T47D (cell line): ENCODE measurements at places on chromosomes 16 and 17.

DNA sequence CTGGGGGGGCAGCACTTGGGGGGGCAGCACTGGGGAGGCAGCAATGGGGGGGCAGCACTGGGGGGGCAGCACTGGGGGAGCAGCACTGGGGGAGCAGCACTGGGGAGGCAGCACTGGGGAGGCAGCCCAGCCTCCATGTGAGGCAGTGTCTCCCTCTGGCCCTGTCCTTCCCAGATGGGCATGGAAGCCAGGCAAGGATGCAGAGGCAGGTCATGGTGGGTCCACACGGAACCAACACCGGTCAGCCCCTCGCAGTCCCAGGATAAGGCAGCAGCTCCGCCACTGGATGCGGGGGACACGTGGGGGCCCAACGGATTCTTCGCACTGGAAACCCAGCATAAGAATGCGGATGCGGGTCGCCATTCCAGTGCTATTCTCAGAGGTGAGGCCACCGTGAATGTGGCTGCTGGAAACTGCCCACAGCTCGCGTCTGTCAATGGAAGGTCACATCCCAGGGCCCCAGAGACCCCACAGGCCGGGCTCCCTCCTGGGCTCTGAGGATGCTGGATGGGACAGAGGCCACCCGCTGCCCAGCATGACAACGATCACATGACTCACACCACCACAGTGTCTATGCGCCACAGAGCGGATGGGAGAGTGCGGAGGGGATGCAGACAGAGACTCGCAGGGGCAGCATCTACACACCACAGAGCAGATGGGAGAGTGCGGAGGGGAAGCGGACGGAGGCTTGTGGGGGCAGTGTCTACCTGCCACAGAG, 59.0 kb downstream of the LMF1 start:
- no peak for DNase-seq

- no peak for DNase-seq
Observed at GRCh38 chr16:85329059-85329812, 217.0 kb upstream of the CIBAR2 start.

DNA sequence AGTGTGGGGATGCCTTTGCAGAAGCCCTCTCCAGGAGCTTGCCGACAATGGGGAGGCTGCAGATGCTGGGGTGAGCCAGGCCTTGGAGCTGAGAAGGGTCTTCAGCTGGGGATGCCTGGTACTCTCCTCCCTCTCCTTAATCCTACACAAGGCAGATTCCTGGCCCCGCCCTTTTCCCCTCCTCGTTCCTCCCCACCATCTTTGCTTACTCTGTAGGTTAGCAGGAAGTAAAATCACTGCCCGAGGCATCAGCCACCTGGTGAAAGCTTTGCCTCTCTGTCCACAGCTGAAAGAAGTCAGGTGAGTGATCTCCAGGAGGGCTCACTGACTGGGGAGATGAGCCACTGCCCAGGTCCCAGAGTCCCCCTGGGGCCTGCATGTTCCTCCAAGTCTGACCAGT, 38.7 kb downstream of the NLRC5 start:
- DNase-seq, result peak; percentile 86

- DNase-seq, result no peak
Observed at GRCh38 chr17:48211011-48211410, 103.4 kb downstream of the SNX11 start.

DNA sequence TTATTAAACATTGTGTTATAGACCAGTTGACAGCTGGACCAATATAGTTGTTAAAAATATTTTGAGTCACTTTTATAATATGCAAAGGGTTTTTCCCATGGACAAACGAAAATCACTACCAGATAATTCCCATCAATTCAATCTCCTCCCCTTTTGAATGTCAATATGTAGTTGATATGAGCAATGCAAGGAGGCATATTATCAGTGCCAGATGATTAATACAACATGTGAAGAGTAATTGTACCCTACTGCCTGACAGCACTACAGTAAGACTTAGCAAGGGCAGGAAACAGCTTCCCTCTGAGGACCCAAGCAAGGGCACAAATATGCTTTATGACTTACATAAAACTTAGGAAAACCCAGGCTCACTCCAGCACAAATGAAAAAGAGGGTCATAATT, 17.3 kb downstream of the KANSL1 start:
- DNase-seq, result no peak

- DNase-seq, result no peak
Observed at GRCh38 chr17:66481271-66481670, 178.9 kb downstream of the PRKCA start.

GRCh38 chr16:86175816-86176215, 276.9 kb downstream of the IRF8 start:
- DNase-seq, result no peak

DNA sequence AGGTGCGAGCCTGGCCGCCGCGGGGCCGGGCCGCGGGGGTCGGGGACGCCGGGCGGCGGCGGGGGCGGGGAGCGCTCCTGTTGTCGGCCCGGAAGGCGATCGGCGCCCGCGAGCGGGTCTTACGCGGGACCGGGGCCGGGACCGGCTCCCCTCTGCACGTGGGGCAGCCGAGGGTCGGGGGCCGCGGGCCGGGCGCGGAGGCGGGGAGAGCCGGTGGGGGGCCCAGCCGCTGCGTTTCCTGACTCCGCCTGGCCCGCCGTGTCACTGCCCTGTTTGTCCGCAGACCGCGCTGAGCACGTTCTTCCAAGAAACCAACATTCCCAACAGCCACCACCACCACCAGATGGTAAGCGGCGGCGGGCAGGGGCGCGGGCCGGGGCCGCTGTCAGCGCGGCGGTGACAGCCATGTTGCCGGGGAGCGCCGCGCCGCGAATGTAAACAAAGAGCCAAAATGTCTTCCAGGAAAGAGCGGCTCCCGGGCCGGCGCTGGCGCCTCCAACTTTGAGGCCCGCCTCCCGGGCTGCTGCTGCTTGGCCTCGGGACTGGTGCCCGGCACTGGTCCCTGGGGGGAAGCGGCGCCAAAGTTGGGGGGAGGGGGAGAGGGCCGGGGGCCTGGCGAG, 586 bp downstream of the UBALD2 start:
- DNase-seq, result peak; percentile 59

DNA sequence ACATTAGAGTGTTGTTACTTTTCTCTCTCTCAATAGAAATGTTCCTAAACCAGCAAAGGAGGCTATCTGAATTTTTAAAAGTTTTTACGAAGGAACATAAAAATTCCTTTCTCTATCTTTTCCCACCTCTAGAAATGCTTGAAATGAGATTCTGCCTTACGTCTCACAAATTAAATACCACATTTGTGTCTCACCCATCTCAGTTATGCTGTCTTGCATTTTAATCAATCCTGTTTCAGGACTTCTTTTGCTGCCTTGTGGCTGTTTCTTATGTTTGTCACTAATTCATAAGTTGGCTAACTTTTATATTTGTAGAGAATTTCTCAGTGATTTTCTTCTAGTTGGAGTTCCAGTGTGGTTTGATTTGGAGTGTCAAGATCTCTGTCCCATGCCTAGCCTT, 3.5 kb downstream of the OMG start:
- no peak for DNase-seq

- DNase-seq, result no peak
Observed at GRCh38 chr17:49597928-49598655, 22.4 kb downstream of the NXPH3 start.

DNA sequence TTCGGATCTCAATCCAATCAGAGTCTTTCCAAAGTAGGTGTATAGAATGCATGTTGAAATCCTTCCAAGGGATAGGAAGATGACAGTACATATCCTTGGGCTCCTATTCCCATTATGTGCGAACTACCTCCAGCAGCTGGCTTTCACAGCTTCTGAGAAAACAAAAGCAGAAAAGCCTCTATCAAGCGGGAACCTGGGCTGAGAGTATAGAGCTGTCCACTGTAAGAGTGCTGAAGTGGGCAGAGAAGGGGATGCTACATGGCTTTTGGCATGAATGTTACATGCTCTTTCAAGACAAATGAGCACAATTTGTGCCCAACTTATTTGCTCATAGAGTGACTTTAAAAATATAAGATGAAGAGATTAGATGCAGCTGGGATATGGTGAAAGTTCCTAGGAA, 993.5 kb downstream of the CDH8 start:
- DNase-seq, result peak; percentile 19

GRCh38 chr17:45144199-45145034, 3.9 kb upstream of the HEXIM1 start:
- no peak for DNase-seq

- DNase-seq, result peak; percentile 58
Observed at GRCh38 chr16:1069154-1069553, 3.4 kb upstream of the SSTR5 start.

DNA sequence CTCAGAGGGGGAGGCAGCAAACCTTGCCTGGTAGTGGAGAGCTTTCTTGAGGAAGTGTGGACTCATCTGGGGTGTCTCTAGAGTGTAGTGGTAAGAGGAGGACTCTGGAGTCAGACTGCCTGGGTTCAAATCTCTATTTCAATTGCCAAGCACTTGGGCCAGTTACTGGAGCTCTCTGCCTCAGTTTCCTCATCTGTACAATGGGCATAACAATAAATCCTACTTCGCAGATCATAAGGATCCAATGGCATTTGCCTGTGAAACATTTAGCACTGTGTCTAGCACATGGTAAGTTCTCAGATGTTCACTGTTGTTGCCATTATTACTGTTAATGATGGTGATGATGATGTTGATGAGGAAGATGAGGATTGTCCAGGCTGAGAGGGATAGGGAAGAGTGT, 23.6 kb upstream of the WFDC1 start:
- DNase-seq, result no peak

GRCh38 chr17:49434821-49435670, 20.4 kb upstream of the PHB1 start:
- DNase-seq, result peak; percentile 78

DNA sequence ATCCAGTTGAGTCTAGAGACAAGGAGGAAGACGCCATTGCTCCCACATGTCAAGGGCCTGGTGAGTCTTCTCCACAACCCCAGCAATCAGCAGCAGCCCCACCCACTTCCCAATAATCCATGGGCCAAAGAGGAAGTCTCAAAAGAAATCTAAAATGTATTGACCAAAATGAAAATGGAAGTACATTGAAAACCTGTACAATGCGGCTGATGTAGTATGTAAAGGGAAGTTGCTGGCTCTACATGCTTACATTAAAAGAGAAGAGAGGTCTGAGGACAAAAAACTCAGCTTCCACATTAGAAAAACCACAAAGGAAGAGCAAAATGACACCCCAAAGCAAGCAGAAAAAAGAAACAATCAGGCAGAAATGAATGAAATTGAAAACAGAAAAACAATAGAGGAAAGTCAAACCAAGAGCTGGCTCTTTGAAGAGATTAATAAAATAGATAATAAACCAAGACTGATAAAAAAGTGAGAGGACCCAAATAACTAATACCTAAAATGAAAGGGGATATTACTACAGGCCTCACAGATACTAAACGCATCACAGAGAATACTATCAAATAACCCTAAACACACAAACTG, 100.6 kb upstream of the METRNL start:
- DNase-seq, result no peak

- no peak for DNase-seq
Observed at GRCh38 chr17:52140601-52141000, 17.9 kb downstream of the CA10 start.

DNA sequence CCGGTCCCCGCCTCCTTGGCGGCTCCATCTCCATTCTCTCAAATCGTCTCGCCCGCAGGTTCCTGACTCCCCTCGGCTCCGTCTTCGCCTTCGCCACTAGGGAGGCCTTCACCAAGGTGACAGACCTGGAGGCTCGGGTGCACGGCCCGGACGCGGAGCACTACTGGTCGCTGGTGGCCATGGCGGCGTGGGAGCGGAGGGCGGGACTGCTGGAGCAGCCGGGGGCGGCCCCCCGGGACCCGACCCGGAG, 862 bp downstream of the GLTPD2 start:
- no peak for DNase-seq

- DNase-seq, result no peak
Observed at GRCh38 chr17:74231928-74232907, 18.8 kb downstream of the TTYH2 start.

DNA sequence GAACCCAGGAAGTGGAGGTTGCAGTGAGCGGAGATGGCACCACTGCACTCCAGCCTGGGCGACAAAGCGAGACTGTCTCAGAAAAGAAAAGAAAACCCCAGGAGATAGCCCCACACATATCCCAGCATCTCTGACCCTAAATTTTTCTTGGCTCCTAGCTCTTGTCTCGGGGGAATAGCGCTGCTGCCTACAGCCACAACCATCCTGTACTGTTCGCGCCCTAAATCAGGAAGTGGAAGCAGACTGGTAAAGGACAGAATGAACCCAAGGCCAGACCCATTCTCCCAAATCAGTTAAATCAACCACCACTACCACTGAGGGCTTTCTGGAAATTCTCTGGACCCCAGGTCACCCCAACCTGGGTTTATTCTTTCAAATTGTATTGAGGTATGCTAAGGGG, 1.7 kb downstream of the CTDNEP1 start:
- no peak for DNase-seq

DNA sequence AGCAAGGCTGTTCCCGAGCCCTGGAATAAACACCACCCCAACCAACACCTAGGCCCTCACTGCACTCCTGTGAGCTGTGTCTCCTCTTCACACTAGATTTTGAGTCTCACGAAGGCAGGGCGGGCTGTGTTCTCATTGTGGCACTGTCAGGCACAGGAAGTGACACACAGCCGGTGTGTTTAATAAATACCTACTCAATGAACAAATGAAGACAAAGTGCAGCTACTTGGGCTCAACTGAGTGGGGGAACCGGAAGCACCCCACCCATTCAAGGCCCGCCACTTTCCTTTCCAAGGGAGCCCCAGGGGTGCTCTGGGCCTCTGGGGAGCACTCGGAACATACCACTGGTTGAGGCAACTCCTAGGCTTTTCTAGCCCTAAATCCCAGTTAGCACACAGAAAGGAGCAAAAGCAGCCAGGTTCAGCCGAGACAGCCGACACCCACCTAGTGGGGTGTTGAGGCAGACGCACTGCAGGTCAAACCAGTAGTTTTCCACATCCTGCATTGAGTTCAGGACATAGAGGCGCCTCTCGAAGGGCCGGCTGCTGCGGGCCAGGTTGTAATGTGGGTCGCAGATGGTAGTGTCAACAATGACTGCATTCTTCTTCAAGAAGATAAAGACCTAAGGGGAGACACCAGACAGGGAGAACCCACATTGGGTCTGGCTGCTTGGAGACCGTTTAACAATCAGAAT, 57.7 kb downstream of the GTF3C1 start:
- no peak for DNase-seq

DNA sequence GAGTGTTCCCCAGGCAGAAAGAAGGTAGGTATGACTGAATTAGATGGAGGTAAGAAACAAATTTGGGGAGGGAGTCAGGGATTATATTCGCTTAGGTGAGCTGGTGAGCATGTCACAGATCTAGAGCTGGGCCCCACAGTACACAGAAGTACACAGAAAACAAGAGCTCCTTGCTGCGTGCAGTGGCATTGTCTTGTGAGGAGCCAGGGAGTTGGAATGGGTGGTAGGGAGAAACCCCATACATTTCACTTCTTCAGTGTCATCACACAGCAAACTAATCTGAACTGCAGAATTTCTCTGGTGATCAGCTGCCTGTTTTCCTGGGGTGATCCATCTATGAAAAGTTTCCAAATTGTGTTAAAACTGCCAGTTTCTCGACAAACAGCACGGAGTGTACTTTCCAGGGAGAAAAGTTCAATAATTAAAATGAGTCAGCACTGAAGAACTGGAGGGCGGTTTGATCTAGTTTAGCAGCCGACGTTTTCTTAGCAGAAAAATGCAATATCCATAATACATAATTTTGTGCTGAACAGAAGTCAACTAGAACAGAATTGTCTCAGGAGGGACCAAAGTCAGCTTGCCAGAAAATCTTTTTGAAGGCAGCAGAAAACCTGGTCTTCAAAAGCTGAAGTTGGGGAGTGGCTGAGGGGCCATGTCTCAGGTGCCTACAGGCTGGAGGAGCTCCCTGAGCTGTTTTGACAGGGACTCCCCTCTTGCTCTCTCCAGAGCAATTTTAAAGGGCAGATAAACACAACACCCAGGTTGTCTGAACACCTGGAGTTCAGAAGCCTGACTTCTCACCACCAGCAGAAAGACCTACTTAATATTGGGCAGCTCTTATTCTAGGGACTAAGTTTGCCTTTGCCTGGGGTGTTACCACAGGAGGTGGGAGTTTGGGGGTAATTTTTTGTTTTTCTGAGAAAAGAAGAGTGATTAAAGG, 448.6 kb downstream of the CA10 start:
- no peak for DNase-seq
